Chondrocyte (in vitro differentiated cells): ENCODE measurements at places on chromosomes 6 and 20. TPM values are rescaled to one million over a fixed set of nuclear protein-coding genes. Genes with fewer than 3 reads are reported as not detected.

GRCh38 chr20:51380401-51381385, 161.8 kb downstream of the NFATC2 start:
- DNase-seq, result no peak
- no peak overlapping the region for H3K4me3 ChIP-seq
- H3K4me1 ChIP-seq, result peaks cover 4% of the 10 kb centered on the region
- H3K27ac ChIP-seq, result no peak overlapping the region

- H3K4me1 ChIP-seq, result no peaks in the 10 kb centered on the region
- no peak overlapping the region for H3K4me3 ChIP-seq
- no peak for DNase-seq
Measured at GRCh38 chr6:97405818-97406409, 122.9 kb upstream of the MMS22L start.

DNA sequence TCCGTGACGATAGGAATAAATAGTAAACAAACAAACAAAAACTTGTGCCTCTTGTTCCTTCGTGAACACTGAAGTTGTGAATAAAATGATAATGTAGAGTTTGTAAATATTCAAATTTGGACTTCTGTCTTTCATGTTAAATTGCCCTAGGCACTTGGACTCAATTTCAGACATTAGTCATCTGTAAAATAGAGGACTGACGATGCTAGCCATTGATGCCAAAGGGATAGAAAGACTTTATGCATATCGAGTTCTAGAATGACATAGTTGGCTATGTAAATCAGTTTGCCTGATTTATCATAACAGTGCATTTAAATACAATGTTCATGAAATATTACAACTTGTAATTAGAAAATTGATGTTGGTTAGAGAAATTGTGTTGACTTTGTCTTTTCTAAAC, 45.9 kb upstream of the FLRT3 start:
- no peak for DNase-seq
- no peaks in the 10 kb centered on the region for H3K36me3 ChIP-seq
- H3K27ac ChIP-seq, result no peak overlapping the region

GRCh38 chr6:52697903-52698302, 27.0 kb downstream of the TMEM14A start:
- no peak for DNase-seq
- H3K36me3 ChIP-seq, result peaks cover 2% of the 10 kb centered on the region
- no peaks in the 10 kb centered on the region for H3K27me3 ChIP-seq
- H3K27ac ChIP-seq, result no peak overlapping the region
- H3K4me3 ChIP-seq, result no peak overlapping the region

DNA sequence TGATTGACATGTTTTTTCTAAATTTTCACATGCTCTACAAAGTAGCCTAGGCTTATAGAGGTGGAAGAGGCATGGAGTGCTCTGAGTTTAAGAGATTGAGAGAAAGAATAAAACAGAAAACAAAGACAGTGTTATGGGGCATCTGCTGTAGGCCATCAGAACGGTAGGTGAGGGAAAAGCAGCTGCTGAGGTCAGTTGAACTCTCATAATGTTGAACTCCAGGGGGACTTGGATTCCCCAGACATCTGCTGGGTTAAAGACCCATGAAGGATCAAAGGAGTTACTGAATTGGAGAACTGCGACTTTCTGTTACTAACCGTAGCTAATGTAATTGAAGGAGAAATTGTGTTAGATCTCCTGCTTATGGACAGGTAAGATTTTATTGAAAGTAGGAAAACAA, 333.9 kb downstream of the TFAP2B start:
- H3K4me3 ChIP-seq, result no peak overlapping the region
- no peaks in the 10 kb centered on the region for H3K27me3 ChIP-seq
- no peak for DNase-seq
- H3K4me1 ChIP-seq, result no peaks in the 10 kb centered on the region
- no peaks in the 10 kb centered on the region for H3K36me3 ChIP-seq

GRCh38 chr6:47701363-47701762, 3.0 kb downstream of the ADGRF4 start:
- no peak for DNase-seq
- no peaks in the 10 kb centered on the region for H3K27me3 ChIP-seq
- H3K27ac ChIP-seq, result no peak overlapping the region

- peaks cover 3% of the 10 kb centered on the region for H3K36me3 ChIP-seq
- H3K27me3 ChIP-seq, result no peaks in the 10 kb centered on the region
Measured at GRCh38 chr20:8782804-8783203, 286.1 kb upstream of the PLCB4 start.

GRCh38 chr6:159473475-159474263, 219.4 kb downstream of the SOD2 start:
- H3K4me3 ChIP-seq, result no peak overlapping the region
- H3K27me3 ChIP-seq, result no peaks in the 10 kb centered on the region
- no peak for DNase-seq
- no peaks in the 10 kb centered on the region for H3K36me3 ChIP-seq

DNA sequence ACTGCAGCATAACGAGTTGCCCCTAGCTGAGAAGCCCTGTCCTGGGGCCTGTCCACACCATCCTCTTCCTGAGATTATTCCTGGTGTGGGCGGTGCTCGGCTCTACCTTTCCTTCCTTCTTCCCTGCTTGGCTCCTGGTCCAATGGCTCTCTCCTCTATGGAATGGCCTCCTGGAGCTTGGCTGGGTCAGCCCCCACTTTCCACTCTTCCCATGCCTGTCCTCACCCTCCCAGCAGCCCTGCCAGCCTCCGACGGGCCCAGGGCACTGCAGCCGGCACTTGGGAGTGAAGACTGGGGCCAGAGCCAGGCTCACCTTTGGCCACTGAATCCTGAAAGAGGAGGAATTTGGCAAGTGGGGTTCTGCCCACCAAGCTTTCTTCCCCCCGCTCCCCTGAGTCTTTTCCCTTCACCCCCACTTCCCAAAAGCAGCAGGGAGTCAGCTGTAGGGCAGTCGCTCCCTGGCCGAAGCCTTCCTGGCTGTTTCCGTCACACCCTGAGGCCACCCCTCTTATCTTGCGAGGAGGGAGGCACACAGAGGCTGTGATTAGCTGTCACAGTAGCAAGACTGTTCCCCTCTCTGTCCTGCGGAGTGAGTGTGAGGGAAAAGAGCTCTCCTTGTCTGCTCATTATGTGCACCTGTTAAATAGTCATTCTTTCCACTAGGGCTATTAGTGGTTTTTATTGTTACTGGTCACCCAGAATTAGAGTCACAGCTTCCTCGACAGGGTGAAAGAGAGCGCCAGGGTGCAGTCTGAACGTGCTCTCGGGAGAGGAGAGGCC, 6.3 kb upstream of the CDSN start:
- peak overlapping the region; percentile 59 for H3K27ac ChIP-seq
- peaks cover 53% of the 10 kb centered on the region for H3K4me1 ChIP-seq
- no peak for DNase-seq
- peaks cover 8% of the 10 kb centered on the region for H3K27me3 ChIP-seq
- no peak overlapping the region for H3K4me3 ChIP-seq
- H3K36me3 ChIP-seq, result no peaks in the 10 kb centered on the region

DNA sequence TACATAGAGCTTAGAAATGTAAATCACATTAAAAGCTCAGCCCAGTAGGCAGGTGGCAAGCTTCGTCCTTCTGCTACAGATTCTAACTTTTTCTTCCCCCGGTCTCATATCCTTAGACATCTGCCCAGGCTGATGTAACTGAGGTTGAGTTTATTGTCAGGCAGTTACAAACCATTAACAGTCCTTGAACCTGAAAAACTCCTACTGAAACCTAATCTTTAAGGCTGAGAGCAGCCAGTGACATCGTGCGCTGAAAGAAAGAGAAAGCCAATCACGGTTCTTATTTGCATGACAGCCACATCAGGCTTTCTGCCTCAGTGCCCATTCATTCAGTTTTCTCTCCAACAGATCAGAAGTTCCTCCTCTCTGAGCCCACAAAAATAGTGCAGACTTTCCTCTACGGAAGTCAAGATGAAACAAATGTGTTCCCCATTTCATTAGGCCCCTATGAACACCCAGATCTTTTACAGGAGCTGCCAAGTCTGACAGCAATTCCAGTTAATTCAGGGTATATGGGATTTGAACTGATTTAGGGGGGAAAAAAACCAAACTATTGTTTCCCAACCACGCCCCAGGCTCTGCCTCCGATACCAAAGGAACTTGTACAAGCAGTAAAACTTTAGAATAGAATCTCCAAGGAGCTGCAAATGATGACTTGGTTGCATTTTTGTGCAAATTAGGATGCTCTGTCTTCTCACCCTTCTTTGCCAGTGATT, at the start of gene NHSL1:
Gene NHSL1 (minus strand): TSS at position 192 of the 716 bp plus-strand sequence. CDS start 204 bp downstream, outside the sequence.
- H3K4me3 ChIP-seq, result no peak within 1 kb of the TSS
- DNase-seq, result no peak
- H3K4me1 ChIP-seq, result peaks cover 35% of the 10 kb centered on the region
- no peaks in the 10 kb centered on the region for H3K36me3 ChIP-seq
- peak within 1 kb of the TSS; percentile 24 for H3K27ac ChIP-seq

DNA sequence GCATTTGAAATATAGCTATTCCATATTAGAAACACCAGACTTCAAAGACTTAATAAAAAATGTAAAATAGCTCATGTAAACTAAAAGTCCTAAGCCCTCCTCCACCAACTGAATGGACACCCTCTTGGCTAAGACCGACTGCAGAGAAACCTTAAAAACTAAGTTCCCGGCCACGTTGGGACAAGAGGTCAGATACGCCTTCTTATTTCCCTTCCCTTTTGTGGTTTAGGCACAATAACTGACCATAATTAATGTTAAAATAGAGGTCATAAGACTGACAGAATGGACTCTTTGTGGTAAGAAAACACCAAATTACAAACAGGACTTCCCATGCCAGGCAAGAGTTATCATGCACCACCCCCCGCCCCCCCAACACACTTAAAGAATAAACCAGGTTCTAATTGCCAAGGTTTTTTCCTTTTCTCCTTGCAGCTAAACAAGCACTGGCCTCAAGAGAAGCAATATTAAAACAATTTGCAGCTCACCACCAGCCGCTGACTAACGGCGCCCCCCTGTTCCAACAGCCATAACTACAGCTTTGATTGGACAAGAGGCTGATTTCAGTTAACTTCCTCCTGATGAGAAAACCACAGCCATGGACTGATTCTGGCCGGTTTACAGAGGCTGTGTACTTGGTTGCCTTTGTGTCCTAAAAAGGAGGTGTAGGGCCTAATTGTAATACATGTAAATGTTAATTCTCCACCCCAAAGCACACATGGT, 10.7 kb upstream of the LAMP5 start:
- H3K36me3 ChIP-seq, result no peaks in the 10 kb centered on the region
- peaks cover 10% of the 10 kb centered on the region for H3K4me1 ChIP-seq
- H3K27me3 ChIP-seq, result peaks cover 16% of the 10 kb centered on the region
- no peak overlapping the region for H3K4me3 ChIP-seq
- H3K27ac ChIP-seq, result no peak overlapping the region

- no peak for DNase-seq
- no peaks in the 10 kb centered on the region for H3K36me3 ChIP-seq
- H3K4me1 ChIP-seq, result peaks cover 6% of the 10 kb centered on the region
- no peak overlapping the region for H3K4me3 ChIP-seq
- no peak overlapping the region for H3K27ac ChIP-seq
- H3K27me3 ChIP-seq, result no peaks in the 10 kb centered on the region
Measured at GRCh38 chr6:46642928-46643751, 9.5 kb downstream of the CYP39A1 start.

- H3K36me3 ChIP-seq, result peaks cover 8% of the 10 kb centered on the region
- peaks cover 26% of the 10 kb centered on the region for H3K4me1 ChIP-seq
- peak overlapping the region; percentile 89 for H3K27ac ChIP-seq
- no peaks in the 10 kb centered on the region for H3K27me3 ChIP-seq
- DNase-seq, result no peak
Measured at GRCh38 chr6:20811109-20811761, 277.0 kb downstream of the CDKAL1 start.

DNA sequence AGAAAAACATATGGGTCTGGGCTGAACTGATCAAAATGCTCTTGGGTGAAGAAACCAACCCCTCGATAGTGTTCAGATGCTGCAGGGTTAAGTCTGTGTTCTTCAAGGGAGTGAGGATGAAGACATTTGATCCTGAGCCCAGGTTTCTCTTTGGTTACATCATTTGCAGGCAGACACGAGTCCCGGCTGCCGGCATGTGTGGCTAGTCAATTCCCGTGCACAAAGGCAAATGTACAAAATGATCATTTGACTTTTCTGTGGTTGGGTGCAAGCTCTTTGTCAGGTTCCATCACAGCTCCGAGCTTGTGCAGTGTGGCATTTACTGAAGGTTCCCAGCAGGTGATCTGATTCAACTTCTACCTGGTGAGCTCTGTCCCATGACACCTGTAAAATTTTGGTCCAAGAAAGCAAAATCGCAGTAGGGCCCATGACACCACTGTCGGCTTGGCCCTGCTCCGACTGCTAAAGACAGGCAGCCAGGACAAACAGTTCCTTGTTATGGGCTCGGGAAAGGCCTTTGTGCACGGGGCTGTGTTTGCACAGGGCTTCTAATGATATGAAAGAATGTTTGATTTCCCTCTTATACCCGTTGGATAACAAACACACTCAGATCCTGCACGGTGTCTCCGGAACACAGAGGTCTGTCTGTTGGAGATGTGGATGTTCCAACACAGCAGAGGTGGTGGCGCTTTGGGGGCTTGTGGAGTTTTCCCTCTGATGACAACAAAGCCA, 46.9 kb downstream of the GJA10 start:
- H3K27me3 ChIP-seq, result no peaks in the 10 kb centered on the region
- peaks cover 4% of the 10 kb centered on the region for H3K36me3 ChIP-seq
- peaks cover 26% of the 10 kb centered on the region for H3K4me1 ChIP-seq
- no peak for DNase-seq
- H3K4me3 ChIP-seq, result no peak overlapping the region

- DNase-seq, result no peak
- no peak overlapping the region for H3K4me3 ChIP-seq
- peaks cover 6% of the 10 kb centered on the region for H3K4me1 ChIP-seq
Measured at GRCh38 chr6:38234934-38235682, 404.6 kb downstream of the BTBD9 start.

DNA sequence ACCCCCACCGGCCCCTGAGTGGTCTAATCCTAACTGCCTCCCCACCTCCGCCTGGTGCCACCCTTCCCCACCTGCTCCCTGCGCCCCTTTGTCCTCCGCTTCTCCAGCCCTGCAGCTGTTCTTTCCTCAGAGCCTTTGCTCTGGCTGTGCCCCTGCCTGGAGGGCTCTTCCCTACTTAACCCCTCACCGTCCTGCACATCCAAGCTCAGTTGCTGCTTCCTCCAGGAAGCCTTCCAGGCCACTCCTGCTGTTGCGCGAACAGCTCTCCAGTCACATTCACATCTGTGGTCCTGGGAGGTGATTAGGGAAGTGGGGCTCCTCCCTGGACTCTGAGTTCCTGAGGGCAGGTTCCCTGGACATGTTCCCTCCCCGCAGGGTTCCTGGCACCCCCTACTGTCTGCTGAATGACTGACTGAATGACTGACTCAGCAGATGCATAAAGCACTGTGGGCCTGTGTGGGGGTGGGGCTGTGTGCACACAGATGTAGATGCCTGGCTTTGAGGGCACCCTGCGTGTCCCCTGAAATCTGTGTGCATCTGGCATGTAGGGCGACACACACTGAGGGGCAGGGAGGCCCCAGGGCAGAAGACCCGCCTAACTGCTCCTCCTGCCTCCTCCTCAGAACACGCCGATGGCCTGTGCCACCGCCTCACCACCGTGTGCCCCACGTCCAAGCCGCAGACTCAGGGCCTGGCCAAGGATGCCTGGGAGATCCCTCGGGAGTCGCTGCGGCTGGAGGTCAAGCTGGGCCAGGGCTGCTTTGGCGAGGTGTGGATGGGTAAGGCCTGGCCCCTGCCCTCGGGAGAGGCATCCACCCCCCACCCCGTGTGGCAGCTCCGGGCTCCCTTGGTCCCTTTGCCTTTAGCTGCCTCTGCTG, 51.4 kb downstream of the SRC start:
- no peak for DNase-seq
- H3K27ac ChIP-seq, result no peak overlapping the region
- H3K4me1 ChIP-seq, result peaks cover 9% of the 10 kb centered on the region
- H3K36me3 ChIP-seq, result peaks cover 10% of the 10 kb centered on the region

REM1 gene
- not detected in 3 replicates for total RNA-seq

NUP43 gene
- 28.1 to 41.8 TPM (median 33.9 TPM) in 3 replicates for total RNA-seq

ENPP4 gene
- total RNA-seq, result 3.5 to 4.9 TPM (median 4.4 TPM) in 3 replicates

GSS gene
- 39.5 to 57.7 TPM (median 57.3 TPM) in 3 replicates for total RNA-seq

METTL24 gene
- total RNA-seq, result 0.62 to 0.67 TPM in 2 of 3 replicates, not detected in the other

BMP5 gene
- total RNA-seq, result not detected in 3 replicates

ME1 gene
- total RNA-seq, result 64.6 to 88.7 TPM (median 83.6 TPM) in 3 replicates
